Fibroblast of gingiva (primary cell): ENCODE measurements at places on chromosomes 3 and 15.

DNA sequence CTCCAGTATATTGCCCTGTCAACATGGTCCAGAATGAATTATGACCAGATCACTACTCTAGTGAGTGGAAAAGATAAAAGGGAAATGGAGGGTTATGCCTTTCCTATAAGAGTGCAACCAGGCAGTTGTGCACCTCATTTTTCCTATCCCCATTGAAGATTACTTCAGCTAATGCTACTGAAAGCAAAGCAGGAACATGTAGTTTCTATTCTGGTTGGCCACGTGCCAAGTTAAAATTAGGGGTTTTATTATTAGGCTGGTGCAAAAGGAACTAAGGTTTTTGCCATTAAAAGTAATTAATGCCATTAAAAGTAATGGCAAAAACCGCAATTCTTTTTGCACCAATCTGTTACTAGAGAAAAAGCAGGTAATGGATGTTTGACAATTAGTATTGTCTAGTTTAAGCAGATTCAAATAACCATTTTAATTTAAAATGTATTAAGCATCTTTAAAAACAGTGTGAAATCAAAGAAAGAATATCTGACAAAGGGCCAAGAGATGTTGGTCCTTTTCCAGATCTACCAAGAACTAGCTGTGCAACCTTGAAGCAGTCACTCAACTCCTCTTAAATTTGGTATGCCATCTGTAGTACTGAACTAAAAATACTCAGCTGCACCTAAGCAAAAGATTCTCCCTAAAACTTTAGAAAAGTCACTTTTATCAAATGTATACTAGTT, 567.5 kb upstream of the CCDC54 start:
- DNase-seq, result no peak

DNA sequence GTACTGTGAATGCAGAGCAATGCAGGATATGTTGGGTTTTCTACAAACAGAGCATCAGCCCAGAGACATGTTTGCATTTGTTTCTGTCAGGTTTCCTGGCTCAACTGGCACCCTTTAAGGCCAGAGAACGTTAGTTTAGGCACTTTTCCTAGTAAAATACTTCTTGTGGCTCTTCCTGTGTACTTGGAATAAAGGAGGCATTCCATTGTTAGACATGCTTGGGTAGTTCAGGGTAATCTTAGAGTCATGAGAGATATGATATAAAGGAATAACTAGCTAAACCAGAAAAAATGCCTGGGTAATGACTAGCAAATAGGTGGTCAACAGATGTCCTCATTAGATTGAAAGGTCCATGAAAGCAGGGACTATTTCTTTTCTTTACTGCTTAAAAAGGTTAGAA, 60.4 kb upstream of the RBM5 start:
- DNase-seq, result peak; percentile 73

DNA sequence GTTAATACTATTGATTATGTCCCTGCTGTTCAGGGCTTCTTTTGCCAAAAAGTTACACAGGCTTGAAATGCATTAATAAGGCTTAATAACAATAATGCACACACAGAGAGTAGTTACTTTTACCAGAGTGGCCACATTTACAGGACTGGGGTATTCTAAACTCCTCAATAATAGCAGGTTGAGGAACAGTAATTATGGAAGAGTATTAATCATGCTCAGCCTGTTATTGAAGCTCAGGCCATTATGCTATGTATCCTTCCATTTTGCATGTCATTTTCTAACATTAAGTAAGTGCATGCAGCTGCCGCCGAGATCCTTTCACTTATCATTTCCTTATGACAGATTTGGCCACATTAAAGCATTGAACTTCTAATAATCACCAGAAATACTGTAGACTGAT, 5.7 kb downstream of the ARRDC4 start:
- DNase-seq, result no peak

GRCh38 chr15:32979710-32980109, 214.8 kb downstream of the FMN1 start:
- peak; percentile 89 for DNase-seq

- peak; percentile 43 for DNase-seq
Measured at GRCh38 chr3:129758785-129759320, 134.7 kb downstream of the TMCC1 start.

DNA sequence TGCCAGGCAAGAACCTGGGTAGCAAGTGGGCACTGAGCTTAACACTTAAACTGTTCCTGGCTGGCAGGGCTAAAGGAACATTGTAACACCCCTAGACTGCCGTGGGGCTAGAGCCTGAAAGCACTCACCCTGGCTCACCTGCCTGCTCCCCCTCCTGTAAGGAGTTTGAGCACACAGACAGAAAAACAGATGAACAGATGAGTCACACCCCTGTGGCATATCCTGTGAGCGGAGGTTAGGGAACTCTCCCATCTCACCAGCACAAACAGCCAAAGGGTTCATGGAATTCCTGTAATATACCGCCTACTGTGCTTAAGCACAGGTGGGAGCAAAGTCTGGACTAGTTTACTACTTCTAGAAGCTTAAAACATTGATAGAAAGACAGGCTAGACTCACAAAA, 300.1 kb downstream of the ROBO1 start:
- no peak for DNase-seq

DNA sequence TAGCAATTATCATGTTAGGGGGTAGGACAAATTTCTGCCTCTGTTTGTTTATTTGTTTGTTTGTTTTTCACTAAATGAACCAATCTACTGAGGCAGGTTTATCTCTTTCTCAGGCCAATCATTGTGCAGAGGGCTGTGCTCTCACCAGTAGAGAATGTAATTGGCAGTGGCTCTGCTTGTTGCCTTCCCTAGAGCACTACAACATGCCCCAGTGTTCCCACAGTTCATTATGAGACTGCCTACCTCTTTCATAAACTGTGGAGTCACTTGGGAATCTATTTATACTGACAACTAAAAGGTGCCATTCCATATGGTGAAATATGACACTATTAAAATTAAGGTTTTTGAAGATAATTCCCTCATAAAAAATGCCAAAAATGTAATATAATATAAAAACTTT, 196.3 kb upstream of the ALCAM start:
- no peak for DNase-seq
